ENCODE measurements at places on chromosomes 5 and 9.

DNA sequence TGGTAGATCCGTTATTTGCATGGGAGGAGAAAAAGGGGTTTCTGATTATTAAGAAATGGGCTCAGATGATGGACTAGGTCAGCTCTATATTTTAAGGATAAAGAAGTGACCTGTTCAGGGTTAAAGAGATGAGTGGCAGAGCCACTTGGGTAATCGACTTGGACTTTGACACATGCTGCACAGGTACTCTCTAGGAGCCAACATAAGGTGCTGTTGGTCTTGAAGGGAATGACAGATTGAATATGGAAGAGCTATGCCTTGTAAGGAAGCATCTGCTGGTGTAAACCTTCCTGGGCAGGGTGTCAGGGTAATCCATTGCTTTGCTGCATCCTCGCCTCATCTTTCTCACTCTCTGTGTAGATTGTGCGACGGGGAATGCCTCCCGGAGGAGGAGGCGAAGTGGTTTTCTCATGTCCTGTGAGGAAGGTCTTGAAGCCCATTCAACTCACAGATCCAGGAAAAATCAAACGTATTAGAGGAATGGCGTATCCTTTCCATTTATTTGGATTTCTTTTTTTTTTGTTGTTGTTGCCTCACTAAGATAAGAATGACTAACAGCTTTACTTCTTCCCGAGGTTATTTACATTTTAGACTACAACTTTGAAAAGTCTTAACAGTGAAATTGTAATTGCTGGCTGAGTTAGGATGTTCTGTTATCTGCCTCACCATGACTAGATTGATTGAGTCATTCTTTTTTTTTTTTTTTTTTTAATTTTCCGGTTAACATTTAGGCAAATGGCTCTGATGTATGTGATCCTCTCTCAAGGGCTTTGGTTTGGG is 41.2 kb downstream of the RCL1 start:
- no peak for DNase-seq

DNA sequence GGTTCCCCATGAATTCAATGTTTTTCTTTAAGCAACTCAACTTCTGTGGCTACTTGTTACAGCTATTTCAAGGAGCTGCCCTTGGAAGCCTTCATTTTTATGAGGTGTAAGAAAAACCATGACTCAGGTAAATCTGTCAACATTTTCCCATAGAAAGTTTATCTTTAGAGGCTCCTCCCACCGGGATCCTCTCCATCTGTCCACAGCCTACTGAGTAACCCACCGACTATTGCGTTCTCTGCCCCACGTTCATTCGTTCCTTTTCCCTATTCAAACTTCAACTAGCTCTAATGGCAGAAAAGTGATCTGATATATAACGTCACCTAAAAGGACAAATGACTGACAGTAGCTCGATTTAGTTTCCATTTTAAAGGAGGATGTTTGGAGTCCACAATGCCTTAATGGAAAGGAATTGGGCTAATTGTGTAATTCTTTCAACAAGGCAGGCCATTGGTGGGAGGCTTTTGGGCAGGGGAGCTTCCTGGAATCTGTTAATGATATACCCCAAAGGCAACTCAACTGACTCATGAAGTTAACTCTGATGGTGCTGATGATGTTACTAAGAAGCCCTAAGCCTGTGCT is 29.3 kb upstream of the NR3C1 start:
- no peak for DNase-seq

DNA sequence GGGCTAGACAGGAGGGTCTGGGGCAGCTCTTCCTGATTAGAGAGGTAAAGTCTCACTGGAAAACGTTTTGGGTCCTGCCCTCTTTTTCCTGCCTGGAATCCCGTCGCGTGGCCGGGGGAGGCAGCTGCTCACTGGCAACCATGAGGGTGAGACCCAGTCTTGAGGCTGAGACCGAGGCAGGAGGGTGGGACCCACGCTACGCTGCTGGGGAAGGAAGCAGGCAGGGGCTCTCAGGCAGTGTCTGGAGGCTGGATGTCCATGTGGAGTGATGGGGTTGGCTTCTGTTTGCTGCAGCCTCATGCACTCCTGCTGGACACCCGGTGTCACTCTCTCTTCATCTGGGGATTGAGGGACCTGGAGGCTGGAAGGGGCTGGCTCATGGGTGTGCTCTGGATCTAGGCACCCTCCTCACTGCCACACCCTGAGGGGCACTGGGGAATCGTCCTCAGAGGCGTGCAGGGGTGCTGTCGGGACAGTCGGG is 11.3 kb upstream of the SLC2A6 start:
- no peak for DNase-seq

DNA sequence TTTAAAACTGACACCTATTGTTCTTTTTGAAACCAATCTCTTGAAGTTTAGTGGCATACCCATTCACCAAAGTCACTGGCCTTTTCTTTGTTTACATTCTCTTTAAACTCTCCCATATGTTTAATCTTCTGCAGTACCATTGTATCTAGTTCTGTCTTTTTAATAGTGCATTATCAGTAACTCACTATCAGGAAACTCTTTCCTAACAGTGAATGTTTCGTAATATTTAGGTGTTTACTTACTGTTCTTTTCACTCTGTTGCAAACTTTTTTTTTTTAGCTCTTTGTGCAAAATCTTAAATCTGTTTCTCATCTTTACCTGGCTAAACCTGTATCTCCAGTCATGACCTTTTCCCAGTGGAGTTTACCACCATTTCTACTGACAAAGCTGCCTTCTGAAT is 17.2 kb downstream of the SMAD5 start:
- DNase-seq = no peak

DNA sequence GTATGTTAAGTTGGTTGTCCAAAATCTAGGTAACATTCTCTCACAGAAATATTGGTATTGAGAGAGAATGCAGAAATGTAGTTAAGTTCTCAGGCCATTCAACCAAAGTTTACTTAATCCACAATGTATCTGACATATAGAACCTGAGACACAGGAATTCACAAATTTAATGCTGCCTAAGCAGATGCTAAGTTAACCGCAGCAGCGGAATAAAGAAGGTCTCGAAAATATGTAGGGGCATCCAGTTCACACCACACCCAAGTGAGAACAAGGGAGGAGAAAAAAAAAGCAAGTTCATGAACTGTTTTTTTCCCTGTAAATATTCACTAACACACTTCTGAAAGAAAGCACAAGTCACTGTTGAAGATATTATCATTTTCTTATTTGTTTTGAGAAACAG is 194.0 kb downstream of the BNC2 start:
- DNase-seq = no peak

- DNase-seq = no peak
These were observed 539.5 kb downstream of the EBF1 start for GRCh38 chr5:158560170-158560569.

- no peak for DNase-seq
These were observed 63.1 kb downstream of the NACC2 start for GRCh38 chr9:136031741-136032730.

GRCh38 chr9:34701769-34702736 is 7.9 kb downstream of the CCL21 start:
- peak; percentile 62 for DNase-seq

GRCh38 chr9:75658301-75658905 is 232.1 kb upstream of the PCSK5 start:
- no peak for DNase-seq

GRCh38 chr9:137156567-137157375 is 13.1 kb downstream of the LRRC26 start:
- DNase-seq = peak; percentile 55

- DNase-seq = no peak
These were observed 223.2 kb downstream of the TLR4 start for GRCh38 chr9:117927354-117927753.

DNA sequence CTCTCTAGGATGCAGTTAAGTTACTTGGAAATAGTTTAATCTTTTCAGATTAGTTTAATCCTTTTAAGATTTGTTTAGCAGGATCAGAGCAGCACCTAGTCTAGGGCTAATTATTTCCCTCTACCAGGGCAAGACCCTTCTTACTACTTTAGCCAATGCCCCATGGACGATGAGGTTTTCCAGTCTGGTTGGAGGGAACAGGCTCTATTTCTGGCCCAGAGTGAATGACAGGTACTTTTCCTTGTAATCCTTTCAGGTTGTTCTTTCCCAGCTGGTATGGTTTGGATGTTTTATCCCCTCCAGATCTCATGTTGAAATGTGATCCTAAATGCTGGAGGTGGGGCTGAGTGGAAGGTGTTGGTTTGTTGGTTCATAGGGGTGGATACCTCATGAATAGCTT is 27.2 kb downstream of the PTTG1 start:
- DNase-seq = no peak

- no peak for DNase-seq
These were observed 75.8 kb downstream of the KIAA1958 start for GRCh38 chr9:112562235-112562958.

DNA sequence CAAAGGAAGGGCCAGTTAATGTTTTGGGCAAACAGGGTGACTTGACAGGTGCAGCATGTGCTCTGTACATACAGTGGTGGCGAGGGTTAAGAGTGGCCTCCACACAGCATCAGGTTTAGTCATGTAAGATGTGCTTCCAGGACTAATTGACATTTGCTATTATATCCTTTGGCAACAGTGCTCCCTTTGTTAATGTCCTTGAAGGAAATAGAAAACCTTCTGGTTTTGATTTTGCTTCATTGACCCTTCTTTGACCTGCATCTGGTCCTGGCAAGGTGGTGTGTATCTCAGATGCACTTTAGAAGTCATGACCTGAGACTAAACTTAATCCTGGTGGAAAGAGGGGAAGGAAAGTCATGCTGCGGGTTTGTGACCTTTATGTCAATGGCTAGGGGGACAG is 440.0 kb downstream of the ENC1 start:
- DNase-seq = no peak

DNA sequence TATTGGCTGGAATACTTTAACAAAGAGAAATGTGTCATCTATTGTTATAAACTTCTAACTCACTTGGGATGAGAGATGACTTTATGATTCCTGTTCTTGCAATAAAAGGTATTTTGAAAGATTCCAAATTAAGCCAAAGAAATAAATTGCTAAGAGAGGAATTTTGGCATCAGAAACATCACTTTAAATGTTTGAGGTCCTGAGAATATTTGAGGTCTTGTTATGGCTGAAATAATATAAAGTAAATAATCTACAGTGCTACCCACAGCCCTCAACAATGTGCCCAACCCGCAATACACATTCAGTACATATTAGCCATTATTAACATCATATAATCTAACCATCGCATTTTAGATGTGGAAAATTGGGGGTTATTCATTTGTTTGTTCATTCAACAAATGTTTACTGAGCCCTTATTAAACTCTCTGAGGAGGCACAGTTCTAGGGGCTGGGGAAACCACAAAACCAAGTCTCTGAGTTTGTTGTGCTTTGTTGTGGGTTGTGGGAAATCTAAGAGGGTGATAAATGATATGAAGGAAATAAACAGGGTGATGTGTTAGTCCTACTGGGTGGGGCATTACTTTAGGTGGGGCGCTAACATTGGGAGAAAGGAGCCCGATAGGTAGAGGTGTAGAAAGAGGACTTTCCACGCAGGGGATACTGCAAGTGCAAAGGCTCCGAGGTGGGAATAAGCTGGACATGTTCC is 135.2 kb upstream of the CLINT1 start:
- DNase-seq = no peak

DNA sequence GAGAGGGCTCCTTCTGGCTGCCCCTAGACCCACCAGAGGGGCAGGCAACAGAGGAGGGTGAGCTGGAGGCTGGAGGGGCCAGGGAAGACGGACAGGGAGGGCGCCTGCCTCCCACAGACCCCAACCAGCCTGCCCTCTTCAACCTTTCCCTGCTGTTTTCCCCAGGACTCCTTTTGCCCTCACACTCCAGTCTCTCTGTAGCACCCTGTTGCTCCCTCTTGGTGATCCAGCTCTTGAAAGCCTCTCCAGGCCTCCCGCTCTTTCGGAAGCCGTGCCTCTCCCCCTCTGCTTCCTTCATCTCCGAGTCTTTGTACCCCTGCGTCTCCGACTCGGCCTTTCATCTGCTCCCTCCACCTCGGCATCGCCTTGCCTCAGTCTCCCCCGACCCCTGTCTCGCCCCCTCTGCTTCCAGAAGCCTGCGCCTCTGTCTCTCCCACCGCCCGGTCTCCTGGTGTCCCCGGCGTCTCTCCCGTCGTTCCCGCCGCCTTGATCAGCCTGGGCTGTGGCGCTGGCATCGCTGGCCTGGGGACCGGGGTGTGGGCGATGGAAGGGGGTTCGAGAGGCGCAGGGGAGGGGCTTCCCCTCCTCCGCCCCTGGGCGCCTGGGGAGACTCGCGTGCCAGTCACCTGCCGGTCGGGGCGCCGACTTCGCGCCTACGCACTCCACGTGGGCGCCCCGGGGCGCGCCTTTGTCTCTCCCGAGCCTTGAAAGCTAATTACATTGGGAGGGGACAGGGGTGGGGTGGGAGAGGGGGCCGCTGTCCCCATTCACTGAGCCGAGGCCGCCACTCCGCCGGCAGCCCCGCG is 5.3 kb upstream of the PRDM12 start:
- no peak for DNase-seq

DNA sequence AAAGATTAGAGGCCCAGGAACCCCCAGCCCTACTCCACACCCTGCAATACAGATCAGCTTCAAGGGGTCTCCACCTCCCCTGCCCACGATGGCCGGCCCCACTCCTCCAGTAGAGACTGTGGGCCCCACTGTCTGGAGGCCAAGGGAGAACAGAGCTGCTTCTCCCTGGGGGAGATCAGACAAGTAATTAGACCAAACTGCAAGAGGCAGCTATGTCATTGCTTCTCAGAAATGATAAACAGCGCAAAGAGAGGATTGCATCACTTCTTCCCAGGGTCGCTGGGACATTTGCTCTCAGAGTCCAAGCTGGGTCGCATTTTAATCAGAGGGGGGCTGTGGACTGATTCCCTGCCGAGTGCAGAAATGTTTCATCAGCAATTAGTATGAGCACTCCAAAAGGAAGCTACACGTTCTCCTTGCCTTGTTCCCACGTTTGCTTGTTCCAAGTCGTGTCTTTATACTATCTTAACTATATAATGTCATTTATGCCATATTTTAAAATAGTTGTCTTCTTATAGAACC is 59.9 kb downstream of the ROPN1L start:
- DNase-seq = no peak

DNA sequence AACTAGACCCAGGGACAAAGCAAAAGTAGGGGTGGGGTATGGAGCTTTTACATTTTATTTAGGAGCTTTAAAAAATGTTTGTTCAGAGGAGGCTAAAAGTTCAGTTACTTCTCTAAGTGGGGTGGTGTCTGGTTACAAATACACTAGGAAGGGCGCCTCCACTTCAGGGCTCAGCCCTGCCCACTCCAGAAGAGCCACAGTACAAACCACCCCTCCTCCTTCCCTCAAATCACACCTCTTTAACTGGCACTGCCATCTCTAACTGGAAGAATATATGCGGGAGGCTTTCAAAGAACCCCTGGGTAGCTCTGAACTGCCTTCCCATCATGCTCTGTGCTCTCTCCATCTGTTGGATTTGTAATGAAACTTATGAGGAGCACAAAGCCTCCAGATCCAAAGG is 98.8 kb upstream of the NFIB start:
- DNase-seq = no peak

GRCh38 chr9:12693141-12693540 is at the start of gene TYRP1:
TYRP1 (plus strand) TSS chr9:12693385; CDS start chr9:12693997, 612 bp downstream.
- no peak for DNase-seq

- DNase-seq = no peak
These were observed 78.8 kb upstream of the TNFAIP8 start for GRCh38 chr5:119276978-119277377.

DNA sequence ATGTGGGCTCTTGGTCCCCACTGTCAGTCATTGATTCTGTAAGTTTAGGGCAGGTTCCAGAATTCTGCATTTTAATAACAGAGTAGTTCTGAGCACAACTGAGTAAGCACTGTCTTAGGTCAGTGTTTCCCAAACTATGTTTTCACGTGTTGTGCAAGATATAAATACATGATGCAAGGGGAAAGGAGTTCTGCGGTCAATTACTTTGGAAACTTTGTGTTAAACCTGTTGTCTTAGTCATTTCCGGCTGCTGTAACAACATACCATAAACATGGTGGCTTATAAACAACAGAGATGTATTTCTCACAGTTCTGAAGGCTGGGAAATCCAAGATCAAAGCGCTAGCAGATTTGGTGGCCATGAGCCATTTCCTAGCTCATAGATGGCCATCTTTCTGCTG is 69.8 kb downstream of the EQTN start:
- DNase-seq = no peak

Measured in stimulated activated CD4-positive, alpha-beta T cell treated with anti-CD3 and anti-CD28 coated beads, Interleukin-15, amount 100 ng/mL, for 48 hours (primary cell).